ENCODE measurements at places on chromosomes 7 and 10.

- DNase-seq: no peak
These were observed 12.0 kb upstream of the CRYGN start for GRCh38 chr7:151451626-151452571.

DNA sequence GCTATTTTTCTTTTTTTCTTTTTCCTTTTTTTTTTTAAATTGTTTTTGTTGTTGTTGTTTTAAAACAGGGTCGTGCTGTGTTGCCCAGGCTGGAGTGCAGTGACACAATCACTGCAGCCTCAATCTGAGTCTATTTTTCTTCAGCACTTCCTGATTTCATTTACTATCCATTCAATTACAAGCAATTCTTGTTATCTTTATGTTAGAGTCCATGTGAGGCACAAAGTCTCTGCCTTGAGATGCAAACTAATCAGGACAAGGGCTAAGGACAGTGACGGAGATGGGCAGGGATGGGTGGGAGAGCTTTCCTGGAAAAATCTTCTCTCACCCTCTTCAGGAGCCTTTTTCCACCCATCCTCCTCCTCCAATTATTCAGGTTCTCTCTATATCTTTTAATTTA, 157.3 kb upstream of the AUTS2 start:
- no peak for DNase-seq

DNA sequence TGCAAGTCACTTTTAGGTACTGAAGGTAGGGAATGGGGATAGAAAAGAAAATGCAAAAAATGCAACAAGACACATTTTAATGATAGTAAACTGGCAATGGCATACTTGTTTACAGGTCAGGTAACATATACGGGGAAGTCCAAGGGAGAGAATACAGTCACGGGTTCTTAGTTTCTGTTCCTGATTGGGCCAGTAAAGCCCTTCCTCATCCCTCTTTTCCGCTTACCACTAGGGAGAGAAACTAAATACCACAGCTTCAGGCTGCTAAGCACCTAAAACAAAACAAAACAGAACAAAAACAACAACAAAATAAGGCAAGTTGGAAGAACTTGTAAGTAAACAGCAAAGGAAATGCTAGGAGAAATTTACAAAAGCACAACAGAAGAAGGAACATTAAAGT, 65.2 kb upstream of the OGDHL start:
- peak; percentile 1 for DNase-seq

DNA sequence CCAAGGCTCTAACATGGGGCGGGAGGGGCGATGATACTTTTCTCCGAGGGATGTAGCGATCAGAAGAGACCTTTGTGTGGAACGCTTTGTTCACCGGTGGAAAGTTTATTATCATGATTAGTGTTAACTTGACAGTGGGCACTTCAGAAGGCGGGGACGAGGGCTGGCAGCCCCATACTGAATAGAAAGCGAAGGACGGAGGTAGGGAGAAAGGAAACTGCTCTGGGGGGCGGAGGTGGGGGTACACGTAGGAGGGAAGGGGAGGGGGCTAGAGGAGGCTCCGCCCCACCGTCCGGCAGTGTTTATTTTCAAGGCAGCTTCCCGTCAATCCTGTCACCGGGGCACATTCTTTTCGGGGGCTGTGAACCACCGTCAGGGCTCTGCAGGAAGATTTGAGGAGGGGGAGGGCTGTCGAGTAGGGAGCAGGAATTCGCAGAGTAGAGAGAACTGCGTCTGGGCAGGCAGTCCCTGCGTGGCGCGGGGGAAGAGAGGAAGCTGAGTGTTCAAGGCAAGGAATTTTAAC, 9.4 kb upstream of the NKX2-3 start:
- DNase-seq: no peak

DNA sequence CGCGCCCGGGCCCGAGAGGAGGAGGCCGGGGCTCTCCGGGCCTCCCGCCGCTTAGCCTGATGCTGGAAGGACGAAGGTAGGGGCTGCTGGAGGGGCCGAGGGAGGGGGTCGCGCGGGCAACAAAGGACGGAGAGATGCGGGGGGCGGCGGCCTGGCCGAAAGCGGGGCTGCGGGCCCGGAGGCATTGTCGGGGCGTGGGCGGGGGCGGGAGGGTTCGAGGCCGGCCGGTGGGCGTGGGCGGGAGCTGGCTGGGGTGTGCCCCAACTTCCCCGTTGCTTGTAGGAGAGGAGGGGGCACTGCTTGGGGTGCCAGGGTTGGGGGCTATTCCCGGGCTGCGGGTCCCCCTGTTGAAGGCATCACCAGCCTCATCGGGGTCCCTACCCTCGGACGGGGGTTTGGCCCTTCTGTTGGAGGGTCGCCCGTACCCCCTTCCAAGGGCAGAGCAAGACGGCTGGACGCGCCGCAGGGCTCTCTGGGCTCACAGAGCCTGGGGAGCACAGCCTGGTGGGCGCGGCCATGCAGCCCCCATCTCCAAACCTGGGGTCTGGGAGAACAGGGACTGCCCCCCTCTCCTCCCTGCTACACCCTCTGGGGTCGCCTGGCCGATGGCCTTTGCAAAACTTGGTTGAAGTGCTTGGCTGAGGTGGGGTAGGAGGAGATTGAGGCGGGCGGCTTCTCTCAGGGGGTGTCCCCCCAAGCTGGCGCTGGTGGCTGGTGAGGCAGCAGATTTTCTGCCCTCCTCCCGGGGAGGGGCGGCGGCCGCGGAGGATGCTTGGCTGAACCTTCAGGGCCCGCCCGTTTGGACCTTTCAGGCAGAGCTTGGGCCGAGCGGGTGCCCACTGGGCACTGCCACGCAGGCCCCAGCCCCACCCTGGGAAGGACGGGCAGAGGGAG, 699 bp downstream of the CLIP2 start:
- peak; percentile 41 for DNase-seq

- no peak for DNase-seq
These were observed 20.3 kb downstream of the SMURF1 start for GRCh38 chr7:99123571-99124033.

GRCh38 chr10:17793823-17794644, 15.1 kb upstream of the MRC1 start:
- no peak for DNase-seq

- no peak for DNase-seq
These were observed 34.5 kb downstream of the MTPN start for GRCh38 chr7:135942614-135943013.

- no peak for DNase-seq
These were observed 108.3 kb downstream of the AOAH start for GRCh38 chr7:36615852-36616540.

DNA sequence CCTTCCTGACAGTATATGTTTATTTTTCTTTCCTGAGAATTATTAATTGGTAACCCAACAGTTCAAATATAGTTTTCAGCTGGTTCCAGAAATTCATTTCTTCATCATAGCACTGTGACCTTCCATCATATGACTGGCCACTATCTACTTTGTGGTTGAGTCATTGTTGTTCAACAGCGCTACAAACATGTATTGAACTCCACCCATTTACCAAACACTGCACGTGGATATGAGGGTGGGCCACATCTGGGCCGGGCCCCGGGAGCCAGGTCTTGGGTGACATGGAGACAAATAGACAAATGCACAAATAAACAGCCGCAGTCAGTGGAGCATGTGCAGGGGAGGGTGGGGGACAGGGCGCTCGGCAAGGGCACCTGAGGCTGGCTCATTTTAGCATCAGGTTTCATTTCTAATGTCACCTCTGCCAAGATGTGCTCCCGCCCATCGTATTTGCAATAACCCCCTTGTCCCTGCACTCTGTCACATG, 24.0 kb upstream of the EEPD1 start:
- no peak for DNase-seq

GRCh38 chr10:33290321-33291052, 44.0 kb downstream of the NRP1 start:
- DNase-seq: no peak

GRCh38 chr7:116316838-116317628, 106.7 kb downstream of the TES start:
- DNase-seq: no peak

Data from CD4-positive, alpha-beta T cell treated with Interleukin-21 for 1 hour (primary cell).